ENCODE measurements at places on chromosomes 4 and X.

GRCh38 chr4:128461291-128462102, 173.9 kb upstream of the PGRMC2 start:
- DNase-seq = no peak

- no peak for DNase-seq
Measured at GRCh38 chrX:150157291-150157690, 205.8 kb upstream of the MAMLD1 start.

GRCh38 chr4:108172753-108173598, 4.2 kb upstream of the LEF1 start:
- peak; percentile 16 for DNase-seq

GRCh38 chr4:113445286-113445685, 316.3 kb downstream of the CAMK2D start:
- peak; percentile 36 for DNase-seq

- no peak for DNase-seq
Measured at GRCh38 chr4:61395754-61396153, 195.6 kb downstream of the ADGRL3 start.

DNA sequence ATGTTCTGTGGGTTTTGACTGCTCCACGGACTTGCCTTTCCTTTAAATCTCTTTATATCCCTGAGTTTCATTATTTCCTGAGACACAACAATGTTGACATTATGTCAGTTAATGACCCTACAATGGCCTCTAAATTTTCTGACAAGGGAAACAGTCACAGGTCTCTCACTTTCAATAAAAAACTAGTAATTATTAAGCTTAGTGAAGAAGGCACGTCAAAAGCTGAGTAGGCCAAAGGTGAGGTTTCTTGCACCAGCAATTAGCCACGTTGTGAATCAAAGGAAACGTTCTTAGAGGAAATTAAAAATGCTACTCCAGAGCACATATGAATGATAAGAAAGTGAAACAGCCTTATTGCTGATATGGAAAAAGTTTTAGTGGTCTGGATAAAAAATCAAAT, 930.2 kb upstream of the GRID2 start:
- DNase-seq = no peak

- DNase-seq = no peak
Measured at GRCh38 chr4:65391814-65392213, 278.5 kb downstream of the EPHA5 start.

- DNase-seq = no peak
Measured at GRCh38 chr4:111960241-111960667, 185.0 kb upstream of the FAM241A start.

GRCh38 chr4:123386609-123387008, 10.0 kb upstream of the SPRY1 start:
- DNase-seq = no peak

DNA sequence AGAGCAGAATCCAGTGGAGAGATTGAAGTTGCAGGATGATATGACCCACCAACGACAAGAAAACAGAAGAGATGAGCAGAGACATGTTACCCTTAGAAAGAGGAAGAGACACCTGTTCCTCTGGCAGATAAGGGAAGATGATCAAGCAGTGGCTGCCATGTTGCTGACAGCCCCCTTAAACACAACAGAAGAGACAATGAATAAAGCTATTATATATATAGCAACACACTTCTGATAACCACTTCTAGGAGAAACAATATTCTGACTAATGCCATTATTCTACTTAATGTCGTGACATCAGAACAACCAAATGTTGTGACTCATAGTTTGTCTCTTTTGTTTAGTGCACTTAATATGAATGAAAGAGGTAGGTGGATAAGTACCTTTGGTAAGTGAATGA, 44.9 kb downstream of the SH3RF1 start:
- DNase-seq = no peak

- no peak for DNase-seq
Measured at GRCh38 chr4:15695240-15695699, 7.6 kb upstream of the BST1 start.

DNA sequence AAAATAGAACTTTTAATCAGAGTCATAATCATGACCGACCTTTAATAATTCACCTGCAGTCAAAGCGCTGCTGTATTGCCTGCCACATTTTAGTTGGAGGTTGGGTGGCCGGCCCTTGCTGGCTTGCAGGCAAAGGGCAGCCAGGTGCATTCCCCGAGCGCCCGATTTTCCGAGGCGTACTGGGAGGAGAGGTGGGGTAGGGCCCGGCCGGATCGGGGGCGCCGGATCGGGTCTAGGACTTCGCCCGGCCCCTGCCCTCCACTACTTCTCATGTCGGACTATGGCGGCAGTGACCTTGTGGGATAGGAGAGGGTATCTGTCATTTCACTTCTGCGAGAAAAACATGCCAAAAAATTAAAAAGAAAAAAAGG, 2.5 kb upstream of the RS1 start:
- DNase-seq = peak; percentile 4

DNA sequence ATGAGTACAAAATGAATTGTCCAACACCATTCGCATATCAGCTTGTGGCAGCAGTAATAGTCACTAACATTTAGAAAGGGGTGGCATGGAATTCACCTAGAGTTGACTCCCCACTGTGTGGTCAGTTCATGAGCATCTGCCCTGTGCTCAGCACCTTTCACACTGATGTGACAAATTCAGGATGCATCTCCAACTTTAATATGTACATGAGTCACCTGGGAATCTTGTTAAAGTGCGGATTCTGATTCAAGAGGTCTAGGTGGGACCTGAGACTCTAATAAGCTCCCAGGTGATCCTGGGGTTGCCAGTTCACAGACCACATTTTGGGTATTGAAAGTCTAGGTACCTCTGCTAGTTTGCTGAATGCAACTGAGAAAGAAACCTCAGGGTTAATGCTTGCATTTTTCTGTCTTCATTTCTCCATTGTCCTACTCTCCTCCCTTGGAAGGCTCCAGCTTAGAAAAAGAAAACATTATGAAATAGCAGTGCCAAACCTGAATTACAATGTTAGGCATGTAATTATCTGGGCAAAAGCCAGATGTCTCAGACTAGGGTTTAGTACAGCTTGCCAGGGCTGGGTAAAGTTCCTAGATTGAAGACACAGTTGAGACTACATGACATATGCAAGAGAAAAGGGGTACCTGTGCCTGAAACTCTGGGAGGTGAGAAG, 32.7 kb downstream of the TMSB4X start:
- no peak for DNase-seq

DNA sequence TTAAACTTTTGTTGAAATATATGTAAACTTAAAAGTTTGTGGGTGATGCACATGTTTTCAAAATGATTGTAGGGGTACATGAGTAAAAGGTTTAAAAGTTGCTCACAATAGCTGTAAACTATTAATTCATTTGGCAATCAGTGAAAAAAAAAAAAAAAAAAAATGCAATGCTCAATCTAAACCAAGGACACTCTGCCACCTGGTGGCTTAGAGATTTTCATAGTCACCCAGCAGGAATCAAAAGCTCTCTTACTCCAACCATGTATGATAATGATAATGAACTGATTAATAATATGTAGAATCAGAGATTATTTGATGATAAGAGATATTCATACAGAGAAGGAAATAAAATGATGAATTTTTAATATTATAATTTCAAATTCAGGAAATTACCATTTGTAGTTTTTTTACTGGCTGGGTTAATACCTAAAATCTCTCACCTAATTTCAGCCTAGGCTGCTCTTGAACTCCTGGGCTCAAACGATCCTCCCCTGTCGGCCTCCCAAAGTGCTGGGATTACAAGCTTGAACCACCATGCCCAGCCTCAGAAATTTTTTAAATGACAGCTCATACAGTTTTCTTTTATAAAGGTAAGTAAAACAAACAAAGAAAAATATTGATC, 46.9 kb upstream of the SLC25A4 start:
- peak; percentile 56 for DNase-seq

GRCh38 chrX:108307132-108308085, 130.8 kb downstream of the COL4A6 start:
- no peak for DNase-seq

DNA sequence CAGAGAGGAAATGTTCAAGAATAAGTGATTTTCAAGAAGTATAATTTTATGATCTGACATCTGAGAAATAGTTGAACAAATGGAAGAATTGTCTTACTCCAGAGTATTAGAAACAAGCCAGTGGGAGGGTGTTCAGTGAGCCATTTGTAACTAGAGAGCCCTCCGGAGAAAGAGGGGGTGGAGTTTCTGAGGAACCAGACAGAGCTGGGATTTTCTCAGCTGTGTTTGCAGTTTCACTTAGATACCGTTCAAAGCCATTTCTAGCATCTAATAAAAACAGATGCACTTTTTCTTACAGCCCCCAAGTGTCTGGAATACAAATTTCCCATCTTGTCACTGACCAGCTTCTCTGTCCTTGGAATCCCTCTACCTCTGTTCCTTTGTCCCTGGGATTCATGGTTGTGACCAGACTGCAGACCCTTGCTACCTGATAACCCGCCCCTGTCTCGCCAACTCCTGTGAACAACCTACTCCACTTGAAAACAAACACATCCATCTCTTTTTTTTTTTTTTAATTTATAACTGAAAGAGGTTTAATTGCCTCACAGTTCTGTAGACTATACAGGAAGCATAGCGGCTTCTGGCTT, 132.8 kb upstream of the KLF3 start:
- DNase-seq = no peak

DNA sequence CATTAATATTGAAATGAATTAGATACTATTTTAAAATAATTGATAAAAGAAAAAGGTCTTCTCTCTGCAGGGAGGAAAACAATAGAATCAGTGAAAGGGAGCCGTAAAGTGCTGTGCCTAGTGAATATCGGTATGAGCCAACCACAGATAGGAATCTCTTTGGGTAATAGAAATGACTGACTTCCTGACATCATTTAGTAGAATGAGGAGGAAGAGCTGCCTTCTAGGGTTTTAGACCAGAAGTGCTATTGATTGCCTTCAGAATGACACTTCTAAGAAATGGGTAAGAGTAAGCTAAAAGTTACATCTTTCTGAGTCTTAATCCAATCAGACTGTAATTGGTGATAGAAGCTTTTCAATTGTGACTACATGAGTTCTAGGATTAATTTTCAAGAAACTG, 134.0 kb upstream of the MAP9 start:
- DNase-seq = no peak

DNA sequence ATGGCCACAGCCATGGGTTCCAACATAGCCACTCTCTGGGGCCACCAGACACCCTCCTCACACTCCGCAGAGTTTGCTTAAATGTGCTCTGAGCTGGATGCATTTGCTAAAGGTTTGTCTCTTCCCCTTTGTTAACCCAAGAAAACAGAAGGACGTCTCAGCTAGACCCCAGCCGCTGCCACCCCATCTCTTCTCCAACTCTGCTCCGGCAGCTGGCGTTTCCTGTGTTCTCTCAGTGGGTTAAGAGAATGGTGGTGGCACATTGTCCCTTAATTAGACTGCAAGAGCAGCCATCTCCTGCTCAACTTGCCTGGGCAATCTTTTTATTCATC, 43.7 kb upstream of the FAM9C start:
- DNase-seq = no peak
